ENCODE measurements at places on chromosomes 4 and X.

DNA sequence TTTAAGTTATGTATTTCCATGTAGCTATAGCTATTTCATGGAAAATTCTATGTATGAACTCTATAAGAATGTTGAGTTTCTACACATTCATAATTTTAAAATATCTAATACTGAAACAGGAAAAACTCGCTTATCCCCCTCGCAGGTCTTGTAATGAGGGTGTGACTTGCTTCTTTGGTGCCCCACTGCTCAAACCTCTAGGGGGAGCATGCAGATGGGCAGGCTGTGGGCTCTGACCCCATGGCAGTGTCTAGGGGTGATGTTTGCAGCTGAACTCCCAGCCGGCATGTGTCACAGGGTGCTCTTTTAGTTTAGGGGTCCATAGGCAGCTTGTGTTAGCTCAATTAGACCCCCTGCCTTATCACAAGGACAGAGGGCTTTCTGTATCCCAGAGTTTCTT, 1825.7 kb upstream of the ADGRL3 start:
- no peak for DNase-seq

- no peak for DNase-seq
Observed at GRCh38 chr4:57344296-57344695, 234.1 kb upstream of the IGFBP7 start.

GRCh38 chr4:113232194-113232593, 182.7 kb downstream of the ANK2 start:
- DNase-seq = peak; percentile 17

GRCh38 chrX:17719711-17720110, 17.6 kb upstream of the SCML1 start:
- no peak for DNase-seq

- no peak for DNase-seq
Observed at GRCh38 chr4:6715704-6716017, 313 bp upstream of the BLOC1S4 start.

DNA sequence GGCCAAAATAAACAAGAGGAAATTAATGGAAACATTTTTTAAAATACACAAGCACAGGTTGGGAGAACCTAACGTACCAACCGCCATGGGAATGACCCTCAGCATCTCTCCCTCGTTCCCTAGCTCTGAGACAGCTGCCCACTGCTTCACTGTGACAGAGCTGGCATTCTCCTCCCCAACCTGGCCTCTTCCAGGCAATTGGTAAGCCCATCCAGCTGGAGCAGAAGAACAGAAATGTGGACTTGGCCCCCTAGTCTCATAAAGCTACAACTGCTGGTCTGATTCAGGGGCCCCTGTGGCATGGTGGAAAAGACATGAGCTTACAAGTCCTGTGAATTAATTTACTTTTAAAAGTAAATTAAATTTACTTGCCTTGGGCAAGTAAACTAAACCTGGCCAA, 245.1 kb downstream of the PTTG2 start:
- DNase-seq = no peak

GRCh38 chr4:22942920-22943559, 250.3 kb downstream of the GBA3 start:
- DNase-seq = no peak

DNA sequence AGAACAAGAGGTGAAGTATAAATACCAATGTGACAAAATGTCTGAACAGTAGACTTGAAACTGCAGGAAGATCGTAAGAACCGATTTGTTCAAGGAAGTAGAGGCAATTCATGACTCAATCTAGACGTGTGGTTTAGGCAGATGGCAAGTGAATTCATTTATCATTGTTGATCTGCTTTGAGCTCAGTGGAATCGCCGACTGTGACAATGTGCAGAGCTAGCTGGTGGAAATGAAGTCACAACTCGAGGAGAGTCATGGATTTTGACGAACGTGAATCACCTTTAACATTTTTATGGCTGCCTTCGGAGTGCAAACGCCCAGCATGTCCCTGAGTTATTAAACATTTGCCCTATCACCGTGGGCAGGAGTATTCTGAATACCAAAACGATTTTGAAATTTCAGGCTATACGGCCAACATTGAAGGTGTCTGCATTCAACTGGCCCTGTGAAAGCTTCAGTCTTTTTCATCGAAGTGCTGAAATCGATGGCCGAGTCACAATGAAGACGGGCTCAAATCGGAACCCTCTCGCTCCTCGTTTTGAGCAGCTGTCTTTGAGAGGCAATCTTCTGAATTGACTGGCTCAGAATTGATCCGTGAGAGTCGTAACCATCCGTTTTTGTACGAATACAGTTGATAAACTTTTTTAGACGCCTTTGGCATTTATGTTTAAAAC, 689 bp upstream of the OGT start:
- no peak for DNase-seq

DNA sequence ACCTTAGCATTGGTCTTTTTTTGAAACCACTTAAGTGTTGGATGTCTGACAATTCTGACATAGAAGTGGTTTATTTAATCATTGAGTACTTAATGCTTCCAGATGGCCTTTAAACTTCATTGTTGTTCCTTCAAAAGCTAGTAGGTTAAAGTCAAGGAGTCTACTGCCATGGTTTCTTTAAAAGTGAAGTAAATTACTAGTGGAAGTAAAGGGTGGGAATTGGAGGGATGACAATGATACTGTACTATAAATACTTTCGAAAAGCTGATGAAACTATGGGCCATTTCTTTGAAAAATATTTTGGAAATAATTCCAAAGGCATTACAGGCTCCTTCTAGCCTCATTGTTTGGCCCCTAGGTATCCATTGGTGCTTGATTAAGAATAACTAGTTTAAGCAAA, 51.9 kb downstream of the ATP10D start:
- no peak for DNase-seq

DNA sequence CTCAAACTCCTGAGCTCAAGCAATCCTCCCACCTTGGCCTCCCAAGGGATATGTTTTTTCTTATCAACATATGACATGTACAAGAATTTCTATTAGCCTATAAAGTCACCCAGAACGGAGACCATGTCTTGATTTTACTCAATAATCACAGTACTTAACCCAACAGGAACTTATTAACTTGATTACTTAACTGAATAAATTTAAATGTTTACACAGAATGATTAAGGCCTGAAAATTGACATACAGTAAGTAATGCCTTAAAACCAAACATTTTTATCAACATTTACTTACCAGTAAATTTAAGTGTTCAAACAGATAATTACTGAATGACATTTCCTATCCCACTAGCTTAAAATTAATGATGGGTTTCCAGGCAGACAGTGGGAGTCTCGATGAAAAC, 25.4 kb downstream of the EIF4E start:
- DNase-seq = no peak

- peak; percentile 20 for DNase-seq
Observed at GRCh38 chrX:10633722-10634121, 13.3 kb upstream of the MID1 start.

DNA sequence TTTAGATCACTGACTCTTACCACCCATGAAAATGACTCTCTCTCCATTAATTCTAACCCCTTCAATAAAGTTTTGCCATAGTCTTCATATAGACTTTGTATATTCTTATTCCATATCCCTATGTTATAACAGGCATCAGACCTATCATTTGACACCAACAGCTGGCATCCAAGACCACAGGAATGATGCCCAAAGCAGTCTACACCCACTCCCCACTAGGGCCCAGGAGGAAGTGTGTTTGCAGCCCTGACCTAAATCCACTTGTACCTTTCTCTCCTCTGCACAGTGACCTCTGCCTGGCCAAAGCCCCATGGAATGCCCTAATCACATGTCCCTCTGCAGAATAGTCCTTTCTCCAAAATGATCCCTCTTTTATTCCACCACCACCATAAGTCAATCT, 219.2 kb downstream of the CBR4 start:
- DNase-seq = no peak

DNA sequence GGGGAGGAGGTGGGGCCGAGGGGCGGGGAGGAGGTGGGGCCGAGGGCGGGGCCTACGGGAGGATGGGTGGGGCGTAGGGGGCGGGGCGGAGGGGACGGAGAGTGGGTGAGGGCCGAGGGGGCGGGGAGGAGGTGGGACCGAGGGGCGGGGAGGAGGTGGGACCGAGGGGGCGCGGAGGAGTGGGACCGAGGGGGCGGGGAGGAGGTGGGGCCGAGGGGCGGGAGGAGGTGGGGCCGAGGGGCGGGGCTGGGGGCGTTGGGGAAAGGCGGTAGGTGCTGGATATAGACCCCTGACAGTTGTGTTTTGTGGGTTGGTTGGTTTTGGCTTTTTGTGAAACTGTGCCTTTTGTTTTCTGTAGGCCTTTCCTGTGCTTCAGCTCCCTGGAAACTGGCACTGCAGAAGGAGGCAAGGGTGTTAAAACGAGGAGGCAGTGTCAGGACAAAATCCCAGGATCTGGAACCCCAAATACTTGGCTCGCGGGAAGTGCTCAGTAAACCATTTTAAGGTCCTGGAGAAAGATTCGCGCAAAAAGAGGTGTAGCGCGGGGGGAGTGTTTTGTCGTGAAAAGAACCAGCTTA, 580 bp upstream of the MMGT1 start:
- no peak for DNase-seq

DNA sequence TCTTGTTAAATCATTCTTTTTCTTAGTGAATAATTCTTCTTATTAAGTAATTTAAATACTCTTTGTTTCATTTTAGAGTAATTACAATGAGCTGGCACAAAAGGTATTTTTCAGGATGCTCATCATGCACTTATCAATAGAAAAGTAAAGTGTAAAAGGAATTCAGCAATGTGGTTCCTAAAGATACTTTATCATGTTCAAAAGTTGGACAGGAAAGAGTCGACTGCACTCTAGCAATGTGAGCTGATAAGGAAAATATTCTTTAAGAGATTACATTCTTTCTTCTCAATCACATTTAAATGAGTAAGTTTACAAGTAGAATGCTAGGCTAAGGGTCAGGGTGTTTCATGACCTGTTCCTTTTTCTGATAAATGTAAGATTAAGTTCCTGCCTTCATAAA, 609.5 kb upstream of the FAM241A start:
- DNase-seq = no peak

DNA sequence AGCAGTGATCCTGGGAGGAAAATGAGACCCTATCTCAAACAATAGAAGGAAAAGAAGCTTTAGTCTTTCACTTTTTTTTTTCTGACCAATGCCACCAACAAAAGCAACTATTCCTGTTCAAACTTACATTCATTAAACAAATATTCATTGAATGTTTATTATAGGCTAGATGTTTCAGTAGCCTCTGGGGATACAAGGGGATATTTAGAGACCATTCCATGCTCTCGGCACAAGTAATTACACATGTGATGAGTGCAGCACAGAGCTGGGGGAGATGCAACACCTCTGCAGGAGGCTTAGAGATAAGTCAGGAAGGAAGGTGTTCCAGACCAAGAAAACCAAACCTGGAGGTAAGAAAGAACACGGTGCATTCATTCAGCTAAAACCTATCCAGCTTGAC, 68.3 kb downstream of the PALLD start:
- DNase-seq = no peak

GRCh38 chr4:16448241-16448840, 222.1 kb upstream of the TAPT1 start:
- DNase-seq = no peak

GRCh38 chrX:132876523-132877338, 81.7 kb downstream of the HS6ST2 start:
- no peak for DNase-seq

GRCh38 chrX:38991656-38992440, 190.6 kb downstream of the MID1IP1 start:
- DNase-seq = no peak
